Germinal center (tissue), 1 donor: ENCODE measurements at places on chromosomes 12 and 14.

DNA sequence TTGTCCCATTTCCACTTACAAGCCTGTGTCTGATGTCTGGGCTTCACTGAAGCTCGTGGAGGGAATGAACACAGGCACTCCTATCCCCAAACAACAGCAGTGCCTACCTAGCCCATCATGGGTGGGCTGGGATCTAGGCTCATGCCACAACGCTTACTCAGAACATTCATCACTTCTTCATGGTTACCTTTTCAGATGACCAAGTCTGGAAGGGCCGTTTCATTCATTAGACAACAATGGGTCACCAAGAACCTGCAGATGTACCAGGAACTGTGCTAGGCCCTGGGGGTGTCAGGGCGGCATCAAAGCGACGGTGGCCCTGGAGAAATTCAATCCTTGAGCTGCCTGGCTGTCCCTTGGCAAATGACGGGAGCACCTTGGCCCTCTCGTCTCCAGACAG lies 64.9 kb upstream of the FZD10 start:
- DNase-seq: no peak

- no peak for DNase-seq
These were observed 307.3 kb upstream of the DIO3 start for GRCh38 chr14:101253948-101254347.

GRCh38 chr12:125564753-125565152 lies 499.5 kb downstream of the AACS start:
- no peak for DNase-seq

DNA sequence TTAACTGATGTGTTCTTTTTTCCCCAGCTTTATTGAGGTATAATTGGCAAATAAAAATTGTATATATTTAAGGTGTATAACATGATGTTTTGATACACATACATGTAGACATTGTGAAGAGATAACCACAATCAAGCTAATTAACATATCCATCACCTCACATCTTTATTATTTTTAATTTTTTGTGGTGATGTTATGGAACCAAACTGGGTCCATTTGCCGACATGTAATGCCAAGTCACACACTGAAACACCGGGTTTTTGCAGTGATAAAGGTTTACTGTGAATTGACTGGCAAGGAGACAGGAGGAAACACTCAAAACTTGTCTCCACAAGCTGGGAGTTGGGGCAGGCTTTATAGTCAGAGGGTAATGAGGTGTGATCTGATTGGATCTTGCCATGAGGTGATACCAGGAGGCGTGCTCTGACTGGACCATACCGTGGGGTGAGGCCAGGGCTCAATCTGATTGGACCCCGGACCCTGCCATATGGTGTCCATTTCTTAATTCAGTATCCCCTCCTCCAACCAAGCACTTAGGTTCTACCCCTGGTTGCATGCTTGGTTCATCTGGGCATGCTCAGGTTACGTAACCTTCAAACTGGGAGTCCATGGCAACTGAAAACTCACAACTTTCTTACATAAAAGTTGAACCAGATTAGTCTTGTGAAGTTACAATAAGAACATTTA lies 11.8 kb upstream of the WSCD2 start:
- no peak for DNase-seq

- no peak for DNase-seq
These were observed 71.1 kb downstream of the FUT8 start for GRCh38 chr14:65483647-65484046.

DNA sequence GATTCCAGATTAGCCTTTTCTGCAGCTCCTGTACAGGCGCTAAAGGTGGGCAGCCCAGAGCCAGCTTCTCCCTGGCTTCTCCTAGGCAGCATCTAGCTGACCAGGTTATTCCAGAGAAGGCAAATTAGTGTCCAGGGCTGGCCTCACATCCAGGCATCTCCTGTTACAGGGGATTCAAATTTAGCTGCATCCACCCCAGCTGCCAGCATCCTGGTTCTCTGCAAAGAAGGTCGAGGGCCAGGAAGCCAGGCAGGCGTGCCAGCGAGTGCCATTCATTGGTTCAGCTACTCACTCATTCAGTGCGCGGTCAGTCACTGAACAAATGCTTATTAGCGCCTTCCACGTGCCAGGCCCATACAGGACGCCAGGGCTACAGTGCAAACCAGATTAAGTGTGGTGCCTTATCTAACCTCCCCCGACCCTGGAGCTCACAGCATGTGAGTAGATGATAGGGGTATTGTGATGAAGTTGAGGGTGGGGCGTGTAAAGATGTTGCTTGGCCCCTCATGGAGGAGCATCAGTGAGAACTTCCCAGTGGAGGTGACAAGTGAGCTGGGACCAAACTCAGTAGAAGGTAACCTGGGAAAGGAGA lies 15.7 kb upstream of the FAM222A start:
- no peak for DNase-seq

DNA sequence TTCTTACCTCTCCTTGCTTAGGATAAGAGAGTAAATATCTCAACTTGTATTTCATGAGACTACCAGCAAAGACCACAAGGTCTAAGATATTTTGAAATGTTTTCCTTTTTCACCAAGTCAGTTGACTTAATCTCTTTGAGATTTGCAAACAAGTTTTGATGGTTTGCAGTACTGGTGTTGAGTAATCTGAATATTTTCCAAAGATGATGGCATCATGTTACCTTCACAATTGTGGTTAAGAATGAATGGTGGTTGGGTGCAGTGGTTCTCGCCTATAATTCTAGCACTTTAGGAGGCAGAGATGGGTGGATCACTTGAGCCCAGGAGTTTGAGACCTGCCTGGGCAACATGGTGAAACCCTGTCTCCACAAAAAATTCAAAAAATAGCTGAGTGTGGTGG lies 225.7 kb downstream of the TMTC2 start:
- no peak for DNase-seq

- DNase-seq: no peak
These were observed 3.9 kb upstream of the VDR start for GRCh38 chr12:47908738-47909137.

DNA sequence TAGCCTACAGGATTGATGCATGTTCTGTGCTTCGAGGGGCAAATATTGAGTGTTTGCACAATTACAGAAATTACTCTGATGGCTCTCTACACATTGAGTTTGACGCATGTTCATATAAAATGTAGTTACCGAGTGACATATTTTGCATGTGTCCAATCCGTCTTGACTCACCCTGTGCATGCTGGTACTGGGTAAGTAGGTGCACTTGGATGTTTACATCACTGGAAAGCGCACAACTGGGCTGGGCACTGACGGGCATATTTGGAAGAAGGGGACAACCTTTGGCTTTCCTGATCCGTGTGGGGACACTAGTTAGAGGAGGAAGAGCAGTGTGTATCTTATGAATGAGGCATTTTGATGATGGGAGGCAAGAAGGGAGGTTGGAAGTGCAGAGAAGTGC lies 4.9 kb upstream of the KRT6A start:
- DNase-seq: no peak

- no peak for DNase-seq
These were observed 195.4 kb downstream of the DUSP6 start for GRCh38 chr12:89156862-89157262.

DNA sequence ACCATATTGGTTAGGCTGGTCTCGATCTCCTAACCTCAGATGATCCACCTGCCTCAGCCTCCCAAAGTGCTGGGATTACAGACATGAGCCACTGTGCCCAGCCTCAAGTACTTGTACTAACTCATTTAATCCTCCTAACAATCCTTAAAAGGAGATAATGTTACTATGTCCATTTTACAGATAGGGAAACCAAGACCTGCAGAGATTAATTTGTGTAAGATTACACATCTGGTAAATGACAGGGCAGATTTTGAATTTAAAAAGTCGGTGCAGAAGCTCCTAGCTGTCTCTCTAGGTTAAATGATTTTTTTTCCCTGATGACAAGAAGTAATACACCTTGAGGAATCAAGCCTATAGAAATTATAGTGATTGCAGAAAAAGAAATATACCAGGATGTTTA lies 13.7 kb upstream of the HECTD1 start:
- no peak for DNase-seq

GRCh38 chr12:9651265-9651729 lies 18.2 kb upstream of the CLEC2D start:
- no peak for DNase-seq

GRCh38 chr12:51626629-51627028 lies 35.6 kb downstream of the SCN8A start:
- no peak for DNase-seq

DNA sequence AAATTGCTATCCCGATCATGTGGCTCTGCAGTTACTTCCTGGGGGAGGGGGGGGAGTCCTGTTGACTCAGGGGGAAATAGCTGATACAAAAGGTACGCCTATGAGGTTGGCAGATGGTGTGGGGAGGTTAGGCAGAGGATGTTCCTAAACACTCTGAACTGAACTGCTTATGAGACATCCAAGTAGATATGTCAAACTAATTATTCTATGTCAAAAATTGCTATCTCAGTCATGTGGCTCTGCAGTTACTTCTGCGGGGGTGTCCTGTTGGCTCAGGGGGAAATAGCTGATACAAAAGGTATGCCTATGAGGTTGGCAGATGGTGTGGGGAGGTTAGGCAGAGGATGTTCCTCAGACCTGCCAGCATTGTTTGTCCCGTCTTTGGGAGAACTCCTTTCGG lies 5.1 kb upstream of the VCPKMT start:
- no peak for DNase-seq

GRCh38 chr14:56100556-56100955 lies 17.7 kb upstream of the PELI2 start:
- no peak for DNase-seq

GRCh38 chr14:70332015-70332414 lies 27.5 kb downstream of the COX16 start:
- no peak for DNase-seq
